ENCODE measurements at places on chromosomes 2 and 18.

DNA sequence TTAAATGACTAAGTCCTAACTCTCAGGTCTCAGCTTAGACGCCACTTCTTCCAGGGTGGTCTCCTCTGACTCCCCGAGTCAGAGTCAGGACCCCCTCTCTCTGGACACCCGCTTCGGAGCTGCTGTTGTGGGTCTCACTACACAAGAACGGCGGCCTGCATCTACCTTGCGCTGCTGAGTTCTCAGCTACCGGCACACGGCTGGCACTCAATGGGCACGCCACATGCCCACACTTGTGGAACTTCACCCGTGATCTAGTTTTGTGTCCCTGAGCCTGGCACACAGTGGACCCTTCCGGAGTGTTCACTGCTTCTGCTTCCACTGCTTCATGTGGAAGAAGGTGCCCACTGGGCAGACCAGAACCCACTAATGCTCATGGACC, 58.3 kb upstream of the ID2 start:
- no peak for DNase-seq

DNA sequence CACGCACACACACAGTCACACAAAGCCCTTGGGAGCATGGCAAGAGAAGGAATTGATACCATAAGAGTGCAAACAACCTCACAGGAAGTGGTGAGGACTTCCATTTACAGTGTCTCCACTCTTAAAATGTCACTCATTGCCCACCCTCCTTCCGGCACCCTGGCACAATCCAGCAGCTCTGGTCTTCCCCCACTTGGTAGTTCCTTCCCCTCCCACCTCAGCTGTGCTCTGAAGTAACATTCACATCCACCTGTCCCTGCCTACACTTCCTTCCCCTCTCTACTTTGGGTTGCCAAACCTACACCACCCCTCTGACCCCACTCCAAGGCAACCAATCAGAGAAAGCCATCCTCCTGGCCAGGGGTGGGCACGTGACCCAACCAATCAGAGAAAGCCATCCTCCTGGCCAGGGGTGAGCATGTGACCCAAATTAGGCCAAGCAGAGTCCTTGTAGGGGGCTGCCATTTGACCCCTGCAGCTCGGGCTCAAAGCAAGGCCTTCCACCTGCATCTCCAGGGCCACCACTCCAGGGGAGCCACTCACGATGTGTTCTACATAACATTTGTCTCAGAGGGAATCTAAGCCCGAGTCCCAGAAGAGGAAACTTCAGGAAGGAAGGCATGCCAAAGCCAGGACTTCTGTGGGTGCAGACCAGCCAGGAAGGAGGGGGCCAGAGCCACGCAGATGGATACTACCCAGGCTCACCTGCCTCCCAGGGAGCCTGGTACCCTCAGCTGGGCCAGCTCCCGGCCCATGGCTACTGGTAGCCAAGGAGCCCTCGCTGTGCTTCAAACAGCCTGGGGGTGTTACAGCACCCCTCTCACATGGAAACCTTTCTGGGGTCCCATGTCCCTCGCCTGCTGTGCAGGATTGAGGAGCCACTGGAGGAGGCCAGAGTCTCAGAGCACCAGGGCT, 21.2 kb downstream of the CYP26B1 start:
- DNase-seq, result no peak

DNA sequence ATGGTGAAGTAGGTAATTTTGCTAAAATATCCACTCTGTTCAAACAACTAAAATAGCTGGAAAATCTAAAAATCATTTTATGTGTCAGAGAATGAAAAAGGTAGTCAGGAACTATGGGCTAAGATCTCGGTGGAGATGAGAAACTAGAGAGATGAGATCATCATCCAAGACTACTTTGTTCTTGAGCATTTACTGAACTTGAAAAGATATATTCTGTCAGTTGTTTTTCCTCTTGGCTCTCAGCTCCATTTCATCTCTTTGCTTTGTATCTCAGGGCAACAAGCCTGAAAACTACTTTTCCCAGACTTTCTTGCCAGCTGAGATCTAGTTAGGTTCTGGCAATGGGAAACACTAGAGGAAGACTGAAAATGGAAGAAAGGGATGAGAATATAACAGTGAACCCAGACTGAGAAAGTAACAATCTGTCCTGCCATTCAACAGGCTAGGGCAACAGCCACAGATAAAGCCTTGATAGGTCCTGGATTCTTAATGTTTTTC, 346.2 kb upstream of the MEX3C start:
- no peak for DNase-seq

GRCh38 chr2:120338015-120338414, 7.9 kb upstream of the INHBB start:
- no peak for DNase-seq

DNA sequence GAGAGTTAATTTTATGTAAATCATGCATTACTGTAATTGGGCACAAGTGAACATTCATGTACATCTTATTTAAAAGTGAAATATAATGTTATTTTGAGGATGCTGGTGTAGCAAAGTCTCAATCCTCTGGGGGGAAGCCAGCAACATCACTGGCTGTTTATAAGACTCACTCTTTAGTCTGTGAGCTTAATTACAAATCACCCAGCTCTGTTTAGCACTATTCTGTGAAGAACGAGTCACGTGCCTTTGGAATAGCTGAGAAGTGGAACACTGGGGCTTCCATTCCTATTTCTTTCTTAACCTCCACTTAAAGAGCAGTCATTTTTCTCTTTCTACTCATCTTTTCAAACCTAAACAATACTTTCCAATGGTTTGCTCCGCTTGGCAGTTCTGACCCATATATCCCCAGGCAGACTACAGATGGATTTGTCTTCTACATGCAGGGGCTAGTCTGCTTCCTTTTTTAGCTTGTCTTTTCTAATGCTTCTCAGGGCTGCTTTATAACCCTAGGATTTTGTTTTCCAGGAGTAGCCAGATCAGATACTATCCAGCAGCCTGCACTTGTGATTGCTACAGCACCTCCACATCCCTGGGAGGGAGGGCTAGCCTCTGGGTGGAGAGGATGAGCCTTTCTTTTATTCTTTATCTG, 95.3 kb upstream of the CAVIN2 start:
- no peak for DNase-seq

- peak; percentile 85 for DNase-seq
These were observed 655 bp downstream of the NPPC start for GRCh38 chr2:231925303-231926179.

DNA sequence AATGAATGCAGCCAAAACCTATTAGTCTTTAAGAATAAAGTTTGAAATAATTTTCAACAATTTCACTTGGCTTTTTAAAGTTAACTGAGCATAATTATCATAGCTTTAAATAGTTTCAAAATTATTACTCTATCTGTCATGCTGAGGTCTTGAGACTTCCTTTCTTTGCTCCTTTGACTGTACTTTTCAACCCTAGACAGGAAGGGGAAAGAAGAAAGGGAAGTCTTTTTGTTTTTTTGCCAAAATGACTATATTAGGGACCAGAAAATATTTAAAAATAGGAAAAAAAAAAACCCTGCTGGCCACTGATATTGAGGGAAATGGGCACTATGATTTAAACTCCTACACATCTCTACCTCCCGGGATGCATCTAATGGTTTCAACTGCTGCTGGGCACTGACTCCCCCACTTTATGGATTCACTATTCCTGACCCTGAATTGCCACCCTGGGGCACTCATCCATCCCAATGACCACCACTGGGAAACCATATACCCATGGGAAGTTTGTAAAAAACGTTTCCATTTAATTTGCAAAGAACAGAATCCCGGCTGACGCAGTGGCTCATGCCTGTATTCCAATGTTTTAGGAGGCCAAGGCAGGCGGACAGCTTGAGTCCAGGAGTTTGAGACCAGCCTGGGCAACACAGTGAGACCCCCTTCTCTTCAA, 50.5 kb downstream of the GAREM1 start:
- no peak for DNase-seq

- DNase-seq, result no peak
These were observed 48.0 kb downstream of the EFEMP1 start for GRCh38 chr2:55875434-55876135.

DNA sequence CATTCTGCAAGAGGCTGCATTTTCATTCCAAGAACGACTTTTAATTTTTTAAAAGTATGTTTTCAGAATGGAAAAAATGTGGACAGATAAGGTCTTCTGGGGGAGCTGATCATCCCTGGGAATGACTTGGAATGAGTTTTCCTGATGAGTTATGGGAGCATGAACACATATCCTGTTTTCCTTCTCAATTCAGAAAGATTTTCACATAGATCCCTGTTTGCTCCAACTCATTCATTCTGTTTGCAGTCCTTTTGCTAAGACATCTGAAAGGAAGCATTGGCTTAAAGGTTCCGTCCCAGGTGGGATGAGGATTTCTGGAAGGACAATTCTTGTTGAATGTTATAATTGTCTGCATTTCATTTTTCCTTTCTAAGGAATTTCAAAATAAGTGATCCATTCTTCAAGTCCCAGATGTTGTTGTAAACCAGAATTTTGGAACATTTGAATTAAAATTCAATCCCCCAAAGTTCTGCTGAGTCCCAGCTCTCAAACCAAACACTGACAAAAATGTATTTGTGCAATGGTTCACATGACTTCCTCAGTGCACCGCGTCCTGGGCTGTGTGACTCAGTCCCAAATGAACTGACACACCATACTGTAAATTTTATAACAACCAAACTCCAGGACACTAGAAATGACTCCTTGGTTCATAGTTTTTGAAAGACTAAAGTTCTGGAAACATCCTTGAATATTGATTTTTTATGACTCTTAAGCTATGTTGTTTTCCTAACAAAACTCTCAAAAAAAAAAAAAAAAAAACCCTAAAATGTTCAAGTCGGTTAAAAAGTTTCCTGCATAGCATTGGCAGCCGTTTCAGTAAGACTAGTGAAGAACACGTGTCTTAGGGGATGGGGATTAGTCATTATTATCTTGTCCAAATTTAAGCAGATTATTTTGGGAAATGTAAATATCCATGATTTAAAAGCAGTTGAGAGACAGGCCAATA, 281.8 kb upstream of the TCF4 start:
- no peak for DNase-seq

DNA sequence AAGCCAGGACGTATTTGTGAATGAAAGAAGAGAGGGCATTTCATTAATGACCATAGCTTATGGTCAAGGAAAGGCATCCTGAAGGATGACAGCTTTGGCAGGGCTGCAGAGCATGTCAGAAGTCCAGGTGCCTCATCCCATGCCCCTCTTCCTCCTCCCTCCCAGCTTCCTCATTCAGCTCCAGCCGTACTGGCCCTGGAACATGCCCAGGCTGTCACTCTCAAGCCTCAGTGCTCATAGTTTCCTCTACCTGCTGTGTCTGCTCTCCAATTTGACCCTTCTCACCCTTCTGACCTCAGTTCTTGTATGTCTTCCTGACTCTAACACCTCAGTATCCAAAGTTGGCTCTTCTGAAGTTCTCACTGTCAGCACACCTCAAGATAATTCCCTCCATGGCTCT, 695.8 kb upstream of the HS6ST1 start:
- no peak for DNase-seq

DNA sequence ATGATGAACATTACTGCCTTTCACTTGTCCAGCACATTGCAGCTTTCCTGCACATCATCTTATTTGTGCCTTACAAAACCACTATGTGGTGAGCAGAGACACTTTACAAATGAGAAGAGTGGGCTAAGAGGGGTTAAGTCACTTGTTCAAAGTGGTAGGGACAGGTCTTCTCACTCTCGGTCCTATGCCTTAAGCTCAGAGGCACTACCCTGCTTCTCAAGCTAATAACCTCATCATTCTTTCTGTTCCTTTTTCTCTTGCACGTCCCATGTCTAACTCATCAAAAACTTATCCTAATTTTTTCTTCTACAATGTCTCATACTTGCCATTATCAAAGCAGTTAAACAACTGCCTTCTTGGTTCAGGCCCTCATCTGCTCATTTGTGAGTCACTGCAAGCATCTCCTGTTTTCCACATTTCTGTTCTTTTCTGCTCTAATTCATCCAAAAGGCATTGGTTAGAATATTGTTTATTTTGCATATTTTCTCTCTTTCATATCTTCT, 21.9 kb upstream of the NCOA1 start:
- no peak for DNase-seq

DNA sequence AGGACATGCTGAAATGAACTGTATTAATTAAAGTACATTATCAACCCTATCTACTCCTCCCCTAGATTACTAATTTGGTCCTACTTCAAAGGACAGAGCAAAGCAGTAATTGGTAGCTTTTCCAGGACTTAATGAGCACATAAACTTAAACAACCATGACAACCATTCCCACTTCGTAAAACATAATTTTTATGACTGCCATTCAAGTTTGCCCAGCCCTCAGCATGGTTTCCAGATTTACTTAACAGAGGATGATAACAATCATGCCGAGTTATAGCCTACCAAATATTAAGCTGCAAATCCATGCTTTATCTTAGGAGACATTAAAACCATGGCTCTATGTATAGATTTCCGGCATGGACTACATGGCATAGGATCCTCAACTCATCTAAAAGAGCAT, 401.1 kb upstream of the CHAC2 start:
- no peak for DNase-seq

- DNase-seq, result no peak
These were observed 12.2 kb upstream of the TNS1 start for GRCh38 chr2:218014706-218015585.

DNA sequence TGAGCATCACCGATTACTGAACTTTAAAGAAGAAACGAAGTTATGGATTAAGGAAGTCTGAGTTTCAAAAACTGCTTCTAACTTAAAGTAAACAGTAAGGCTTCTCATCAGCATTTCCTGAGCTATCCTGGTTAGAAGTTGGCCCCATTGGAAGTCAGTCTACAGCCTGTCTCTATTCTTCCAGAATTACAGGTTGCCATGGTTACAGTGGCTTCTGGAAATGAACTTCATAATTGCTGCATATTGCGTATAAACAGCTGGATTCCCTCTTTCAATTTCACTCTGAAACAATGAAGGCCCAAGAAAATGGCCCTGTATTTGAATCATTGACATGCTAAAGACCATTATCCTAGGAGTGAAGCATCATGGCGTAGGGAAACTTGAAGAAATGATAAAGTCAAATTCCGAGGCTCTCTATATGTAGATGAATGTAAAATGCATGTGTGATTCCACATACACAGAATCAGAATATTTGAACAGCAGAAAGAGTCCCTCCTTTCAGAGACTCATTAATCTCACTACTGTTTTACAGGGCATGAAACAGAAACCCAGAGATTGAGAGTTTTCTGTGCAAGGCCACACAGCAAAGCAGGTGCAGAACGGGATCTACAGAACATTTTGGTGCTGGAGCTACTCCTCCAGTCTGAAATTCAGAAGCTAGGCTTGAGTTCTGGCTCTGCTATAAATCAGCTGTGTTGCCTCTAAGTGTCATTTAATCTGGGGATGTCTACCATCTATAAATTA, 856.4 kb upstream of the CELF4 start:
- no peak for DNase-seq

- DNase-seq, result no peak
These were observed 18.4 kb downstream of the KDSR start for GRCh38 chr18:63348508-63349136.

DNA sequence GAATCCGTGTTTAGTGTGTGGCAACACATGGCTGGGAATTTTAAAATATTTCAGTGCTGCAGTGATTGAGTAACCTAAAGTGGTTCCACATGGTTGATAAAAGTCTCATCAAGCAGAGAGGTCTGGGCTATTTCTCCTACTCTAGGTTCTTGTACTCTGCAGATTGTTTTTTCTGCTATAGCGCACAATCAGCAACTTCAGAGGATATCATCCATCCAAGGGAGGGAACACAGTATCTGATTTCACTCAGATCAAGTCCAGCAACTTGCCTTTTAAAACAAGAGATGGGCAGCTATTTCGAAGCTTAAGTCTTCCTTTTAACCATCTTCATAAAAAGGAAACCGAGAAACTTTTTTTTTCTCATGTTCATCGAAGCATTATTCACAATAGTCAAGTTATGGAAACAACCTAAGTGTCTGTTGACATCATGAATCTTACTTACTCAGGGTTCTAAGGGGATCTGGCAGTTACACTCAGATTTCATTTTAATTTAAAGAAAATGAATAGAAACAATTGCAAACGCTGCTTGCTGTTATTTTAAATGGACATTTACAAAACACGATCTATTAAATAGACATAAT, 172.7 kb upstream of the TRIB2 start:
- DNase-seq, result no peak
